IPS DF 19.7 (cell line): ENCODE measurements at places on chromosomes 2 and 18.

DNA sequence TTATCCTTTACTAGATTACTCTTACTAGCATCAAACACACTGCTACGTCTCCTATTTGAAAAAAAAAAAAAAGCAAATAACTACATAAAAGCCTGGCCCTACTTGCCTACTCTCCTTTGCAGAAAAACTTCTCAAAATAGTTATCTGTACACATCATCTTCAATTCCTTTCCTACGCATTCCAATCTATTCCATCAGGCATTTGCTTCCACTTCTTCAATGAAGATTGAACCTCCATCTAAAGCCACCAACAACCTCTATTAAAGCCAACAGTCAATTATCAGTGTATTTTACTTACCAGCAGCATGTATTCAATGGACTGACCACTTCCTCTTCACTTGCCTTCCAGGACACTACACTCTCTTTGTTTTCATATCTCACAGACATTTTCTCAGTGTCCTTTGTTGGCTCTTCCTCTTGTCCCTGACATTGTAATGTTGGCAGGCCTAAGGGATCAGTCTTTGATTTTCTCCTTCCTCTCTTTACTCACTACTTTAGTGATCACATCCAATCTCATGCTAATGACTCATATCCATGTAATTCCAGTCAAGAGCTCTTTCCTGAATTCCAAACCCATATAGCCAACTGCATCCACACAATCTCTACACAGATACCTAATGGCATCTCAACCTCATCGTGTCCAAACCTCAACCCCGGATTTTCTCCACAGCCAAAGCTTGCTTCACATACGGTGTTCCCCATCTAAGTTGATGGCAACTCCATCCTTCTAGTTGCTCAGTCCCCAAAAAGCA, 131.3 kb downstream of the CCDC148 start:
- no peak for DNase-seq

GRCh38 chr2:124911560-124911959, 886.5 kb downstream of the CNTNAP5 start:
- DNase-seq = no peak

GRCh38 chr2:8268172-8268783, 413.6 kb upstream of the ID2 start:
- DNase-seq = no peak

- no peak for DNase-seq
Measured at GRCh38 chr2:37344453-37345361, at the start of gene QPCT. QPCT (plus strand) TSS chr2:37344630; CDS start chr2:37344732, 102 bp downstream.

- DNase-seq = no peak
Measured at GRCh38 chr2:219447242-219448098, 12.8 kb downstream of the SPEG start.

- no peak for DNase-seq
Measured at GRCh38 chr2:160278879-160279177, 78.8 kb upstream of the ITGB6 start.

DNA sequence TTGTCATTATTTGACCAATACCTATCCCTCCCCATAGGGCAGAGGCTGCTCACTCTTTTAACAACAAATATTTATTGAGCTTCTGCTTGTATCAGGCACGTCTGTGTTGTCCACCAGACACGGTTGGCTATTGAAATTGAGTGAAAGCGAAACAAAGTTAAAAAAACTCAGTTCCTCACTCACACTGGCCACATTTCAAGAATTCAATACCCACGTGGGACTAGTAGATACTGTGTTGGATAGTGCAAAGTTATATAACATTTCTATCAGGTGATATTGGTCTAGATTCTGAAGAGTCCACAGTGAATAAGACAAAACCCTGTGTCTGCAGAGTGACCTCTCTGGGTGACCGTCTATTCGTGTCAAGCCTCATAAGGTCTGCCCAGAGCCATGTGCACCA, 43.9 kb upstream of the GALR1 start:
- DNase-seq = no peak

DNA sequence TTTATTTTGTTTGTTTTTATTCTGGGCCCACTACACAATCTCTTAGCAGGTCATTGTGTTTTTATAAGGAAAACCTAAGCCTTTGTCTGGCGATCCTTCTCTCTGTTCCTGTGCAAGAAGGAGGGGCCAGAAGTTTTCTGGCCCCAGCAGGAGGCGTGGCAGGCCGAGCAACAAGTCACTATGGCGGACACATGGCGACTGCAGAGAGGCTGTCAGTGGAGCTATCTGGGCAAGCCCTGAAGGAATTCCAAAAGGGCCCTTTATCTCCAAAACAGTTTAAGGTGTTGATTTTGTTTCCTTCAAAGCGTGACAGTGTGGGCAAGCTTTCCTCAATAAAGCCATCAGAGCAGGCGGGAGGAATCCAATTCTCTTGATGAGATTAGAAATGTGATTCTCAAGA, 118.8 kb upstream of the CTAGE1 start:
- no peak for DNase-seq

GRCh38 chr18:12391487-12392165, 14.6 kb upstream of the AFG3L2 start:
- no peak for DNase-seq

- DNase-seq = no peak
Measured at GRCh38 chr2:55012672-55013484, 37.4 kb downstream of the RTN4 start.

DNA sequence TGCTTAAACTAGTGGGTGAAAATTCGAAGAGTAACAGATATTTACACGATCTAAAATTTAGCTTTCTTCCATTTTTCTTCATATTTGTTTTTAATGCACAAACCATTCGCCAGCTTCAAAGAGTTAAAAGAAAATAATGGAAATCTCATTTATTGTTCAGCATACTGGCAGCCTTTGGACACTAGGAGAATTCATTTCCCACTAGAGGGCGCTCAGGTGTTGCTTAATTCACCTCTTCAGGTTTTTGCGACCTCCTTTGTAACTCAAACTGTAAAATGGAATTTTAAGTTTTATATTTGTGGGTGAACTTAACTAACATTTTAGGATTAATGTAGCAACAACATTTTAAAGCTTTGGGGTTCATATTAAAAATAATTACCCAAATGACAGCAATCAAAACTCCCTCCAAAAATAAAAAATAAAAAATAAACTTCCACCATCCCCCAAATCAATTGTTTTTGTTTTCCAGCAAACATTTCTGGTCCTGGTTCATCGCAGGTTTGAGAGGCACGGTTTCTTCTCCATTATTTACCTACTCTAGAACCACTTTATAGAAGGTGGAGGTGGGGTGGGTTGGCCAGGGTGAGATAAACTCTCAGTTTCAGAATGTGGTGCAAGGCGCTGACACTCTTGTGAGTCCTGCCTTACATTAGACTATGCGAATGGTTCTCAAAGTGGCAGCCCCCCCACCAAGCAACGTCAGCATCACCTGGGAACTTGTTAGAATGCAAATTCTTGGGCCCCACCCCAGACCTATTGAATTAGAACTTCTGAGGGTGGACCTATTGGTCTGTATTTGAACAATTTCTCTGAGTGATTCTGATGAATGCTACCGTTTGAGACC, 24.7 kb upstream of the PNPT1 start:
- no peak for DNase-seq

- DNase-seq = no peak
Measured at GRCh38 chr2:191220671-191221070, 24.5 kb upstream of the MYO1B start.

- DNase-seq = no peak
Measured at GRCh38 chr2:33529771-33530481, 53.5 kb downstream of the RASGRP3 start.

DNA sequence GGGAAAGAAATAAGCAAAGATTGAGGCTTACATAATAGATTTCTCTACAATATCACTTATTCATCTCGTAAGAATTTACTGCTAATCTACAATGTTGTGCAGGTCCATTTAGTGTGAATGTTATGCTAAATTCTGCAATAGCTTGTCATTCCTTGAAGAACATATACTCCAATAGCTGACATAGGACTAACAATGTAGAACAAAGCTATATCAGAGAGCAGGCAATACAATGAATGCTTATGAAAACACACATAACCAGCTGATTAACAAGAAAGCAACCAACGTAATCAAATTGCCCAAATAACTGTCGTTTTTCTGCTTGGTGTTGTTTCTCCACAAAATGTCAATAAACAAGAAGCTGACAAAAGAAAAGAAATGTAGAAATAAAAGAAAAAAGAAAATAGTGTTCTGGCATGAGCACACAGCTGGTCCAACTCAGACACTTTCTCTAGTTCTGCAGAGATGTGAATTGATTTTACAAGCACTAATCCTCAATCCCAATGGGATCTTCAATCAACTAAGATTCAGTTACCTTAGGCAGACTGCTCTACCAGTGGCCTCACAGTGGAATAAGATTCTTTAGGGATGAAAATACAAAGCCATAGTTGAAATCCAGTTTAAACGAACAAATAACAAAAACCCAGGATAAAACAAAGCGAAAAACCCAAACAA, 1024.7 kb upstream of the PIK3C3 start:
- no peak for DNase-seq

DNA sequence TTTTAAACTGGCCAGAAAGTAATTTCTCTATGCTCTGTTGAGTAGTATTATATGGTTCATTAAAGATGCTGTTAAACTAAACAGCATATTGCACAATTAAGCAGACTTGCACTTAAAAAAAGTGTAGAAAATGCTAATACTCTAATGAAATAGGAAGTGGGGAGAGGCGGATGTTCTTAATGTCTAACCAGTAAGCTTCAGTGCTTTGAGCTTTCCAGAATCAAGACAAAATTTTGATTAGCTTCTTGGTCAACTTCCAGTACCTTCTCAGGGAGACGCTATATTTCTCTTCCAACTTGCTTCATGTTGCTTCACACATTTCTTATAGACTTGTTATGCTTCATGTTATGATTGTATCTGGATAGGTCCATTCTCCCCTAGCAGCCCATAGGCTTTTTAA, 89.1 kb downstream of the MAP2 start:
- no peak for DNase-seq

- DNase-seq = no peak
Measured at GRCh38 chr2:53755121-53755520, 12.5 kb upstream of the CHAC2 start.

- no peak for DNase-seq
Measured at GRCh38 chr2:72109904-72110303, 37.8 kb downstream of the CYP26B1 start.

GRCh38 chr2:86352727-86353221, 15.3 kb upstream of the REEP1 start:
- DNase-seq = no peak

GRCh38 chr2:74856004-74856578, 22.2 kb downstream of the HK2 start:
- DNase-seq = no peak

DNA sequence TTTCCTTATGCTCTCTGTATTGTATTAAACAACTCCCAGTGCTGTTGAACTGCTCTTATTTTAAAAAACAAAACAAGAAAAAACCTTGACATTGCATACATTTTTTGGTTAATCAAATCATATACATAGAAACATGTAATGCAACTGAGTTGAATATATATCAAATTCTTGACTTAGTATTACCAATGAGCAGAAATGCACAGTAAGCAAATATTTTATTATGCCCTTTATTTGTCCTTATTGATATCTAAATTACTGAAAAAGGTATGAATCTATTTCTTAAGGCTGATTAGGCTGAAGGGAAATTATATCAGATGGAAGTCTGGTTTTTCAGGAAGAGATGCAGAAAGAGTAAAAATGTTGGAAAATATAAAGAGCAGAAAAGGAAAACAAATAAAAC, 6.9 kb upstream of the KDM3A start:
- DNase-seq = no peak

- no peak for DNase-seq
Measured at GRCh38 chr2:147843391-147843863, 1.4 kb upstream of the ACVR2A start.

DNA sequence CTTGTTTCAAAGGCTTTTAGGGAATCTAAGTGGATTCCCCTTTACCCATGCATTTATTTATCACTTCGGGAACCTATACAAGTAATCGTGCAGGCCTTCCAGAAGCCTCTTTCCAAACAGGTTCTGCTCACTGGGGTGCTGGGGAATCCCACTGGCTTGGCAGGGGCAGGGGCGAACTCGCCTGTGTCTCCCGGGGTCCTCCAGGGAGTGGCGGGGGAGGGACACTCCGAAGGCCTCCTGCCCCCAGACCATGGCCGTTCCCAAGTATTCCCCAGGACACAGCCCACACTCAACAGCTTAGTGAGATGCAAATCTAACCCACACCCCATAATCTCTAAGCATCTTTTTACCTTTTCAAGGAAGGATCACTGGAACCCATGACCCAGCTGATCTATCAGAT, 6.5 kb downstream of the DNMT3A start:
- no peak for DNase-seq

DNA sequence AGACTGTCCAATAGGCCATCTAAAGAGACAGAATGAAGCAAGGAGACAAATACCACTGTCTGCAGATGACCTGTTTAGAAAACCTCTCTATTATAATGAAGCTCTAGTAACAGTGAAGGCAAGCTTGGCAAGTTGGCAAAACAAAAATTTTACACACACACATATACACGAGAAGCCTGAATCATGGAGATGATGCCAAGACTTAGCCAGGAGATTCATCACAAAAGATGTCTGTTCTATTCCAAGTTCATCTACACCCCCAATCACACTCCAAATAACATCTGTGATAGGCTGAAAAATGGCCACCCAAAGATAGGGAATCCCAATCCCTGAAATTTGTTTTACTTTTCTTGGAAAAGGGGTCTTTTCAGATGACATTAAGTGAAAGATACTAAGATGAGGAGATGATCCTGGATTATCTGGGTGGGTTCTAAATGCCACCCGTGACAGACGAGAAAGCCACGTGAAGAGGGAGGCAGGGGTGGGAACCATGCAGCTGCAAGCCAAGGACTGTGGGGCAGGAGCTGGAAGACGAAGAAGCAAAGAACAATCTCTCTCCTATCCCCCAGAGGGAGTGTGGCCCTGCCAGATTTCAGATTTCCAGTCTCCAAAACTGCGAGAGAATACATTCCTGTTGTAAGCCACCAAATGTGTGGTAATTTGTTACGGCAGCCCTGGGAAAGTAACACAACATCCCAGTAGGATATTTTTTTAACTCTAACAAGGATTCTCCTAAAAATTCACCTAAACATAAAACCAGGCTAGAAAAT, 20.0 kb downstream of the HDLBP start:
- no peak for DNase-seq

GRCh38 chr18:8561123-8561910, 47.9 kb upstream of the RAB12 start:
- DNase-seq = no peak

DNA sequence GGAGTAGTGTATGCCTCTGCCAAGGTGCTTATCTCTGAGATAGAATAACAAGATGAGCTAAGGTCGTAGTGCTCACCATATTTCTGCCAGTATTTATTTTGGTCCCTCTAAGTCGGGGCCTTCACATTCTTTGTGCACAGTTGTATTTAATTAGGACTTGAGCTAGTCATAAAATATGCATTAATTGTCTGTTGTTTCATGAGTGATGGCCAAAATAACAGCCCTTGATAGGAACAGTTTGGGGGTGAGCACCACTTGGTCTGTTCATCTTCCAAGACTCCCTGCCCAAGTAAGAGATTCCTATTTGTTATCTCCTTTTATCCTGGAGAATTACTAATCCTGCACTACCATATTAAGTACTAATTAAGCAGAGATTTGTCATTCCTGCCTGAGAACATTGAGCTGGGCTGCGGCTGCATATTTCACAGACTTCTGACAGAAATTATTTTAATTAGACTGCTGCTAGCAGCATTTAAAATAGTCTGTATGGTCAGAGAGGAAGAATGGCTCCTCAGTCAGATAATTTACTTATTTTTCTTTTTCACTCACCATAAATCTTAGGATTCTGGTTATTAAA, 435.1 kb downstream of the MTX2 start:
- no peak for DNase-seq
